Retina (tissue), 1 donor: ENCODE measurements at places on chromosomes 11 and 22.
A peak's percentile ranks its signal among the peaks of the same experiment; 100 is the strongest.

DNA sequence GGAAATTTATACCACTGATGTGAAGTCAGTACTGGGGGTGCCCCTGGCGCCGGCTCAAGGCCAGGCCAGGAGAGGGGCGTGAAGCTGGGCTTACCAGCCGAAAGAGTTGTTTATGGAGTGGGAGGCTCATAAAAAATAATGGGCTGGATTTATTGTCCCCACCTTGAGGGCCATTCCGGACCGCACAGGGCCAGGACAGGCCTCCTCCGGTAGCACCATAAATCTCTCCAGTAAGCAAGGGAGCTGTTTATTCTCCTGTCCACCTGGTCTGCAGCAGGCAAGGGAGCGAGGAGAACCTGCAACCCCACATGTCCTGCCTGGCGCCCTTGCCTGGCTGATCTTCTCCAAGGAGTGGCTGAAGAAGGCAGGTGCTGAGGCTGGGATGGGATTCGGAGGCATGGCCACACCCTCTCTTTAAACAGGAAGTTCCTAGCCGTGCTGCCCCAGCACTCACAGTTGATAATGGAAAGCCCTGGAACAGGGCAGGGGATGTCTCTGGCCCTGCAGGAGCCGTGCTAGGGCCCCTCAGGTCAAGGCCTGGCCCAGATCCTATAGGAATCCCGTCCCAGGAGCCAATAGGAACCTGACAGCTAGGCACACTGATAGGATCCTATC is 65.1 kb downstream of the SCUBE1 start:
- no peak for DNase-seq

DNA sequence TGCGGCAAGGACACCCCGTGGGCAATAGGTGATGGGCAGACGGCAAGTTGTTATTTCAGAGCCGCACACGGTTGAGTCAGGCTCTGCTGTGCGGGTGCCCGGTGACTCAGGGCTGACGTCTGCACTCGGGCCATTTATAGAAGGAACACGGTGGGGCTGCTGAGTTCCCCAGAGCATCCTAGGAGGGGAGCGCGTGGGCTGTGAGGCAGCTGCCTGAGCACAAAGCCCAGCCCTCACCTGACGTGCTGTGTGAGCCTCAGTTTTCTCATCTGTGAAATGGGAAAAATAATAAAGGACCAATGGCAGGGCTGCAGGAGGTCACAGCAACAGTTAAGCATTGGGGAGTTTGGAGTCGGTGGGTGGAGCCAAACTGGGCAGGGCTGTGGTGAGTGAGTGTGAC is 11.3 kb upstream of the RHOD start:
- no peak for DNase-seq

DNA sequence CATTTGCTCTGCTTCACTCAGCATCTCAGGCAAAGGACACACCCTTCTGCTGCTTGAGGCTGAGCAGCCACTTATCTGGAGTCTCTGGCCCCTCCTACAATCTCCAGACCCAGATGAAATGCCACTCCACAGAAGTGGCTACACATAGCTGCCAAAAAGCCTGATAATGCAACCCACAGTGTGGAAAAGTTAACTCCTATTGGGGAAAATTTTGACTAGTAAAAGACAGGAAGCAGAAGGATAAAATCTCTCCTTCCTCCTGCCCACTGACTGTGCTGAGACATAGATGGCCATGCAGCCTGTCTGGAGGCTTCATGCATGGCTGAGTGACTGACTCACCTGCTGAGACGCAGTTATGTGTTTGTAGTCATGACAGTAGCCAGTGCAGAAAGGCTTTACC is 92.3 kb upstream of the TEAD1 start:
- DNase-seq = peak; percentile 45

DNA sequence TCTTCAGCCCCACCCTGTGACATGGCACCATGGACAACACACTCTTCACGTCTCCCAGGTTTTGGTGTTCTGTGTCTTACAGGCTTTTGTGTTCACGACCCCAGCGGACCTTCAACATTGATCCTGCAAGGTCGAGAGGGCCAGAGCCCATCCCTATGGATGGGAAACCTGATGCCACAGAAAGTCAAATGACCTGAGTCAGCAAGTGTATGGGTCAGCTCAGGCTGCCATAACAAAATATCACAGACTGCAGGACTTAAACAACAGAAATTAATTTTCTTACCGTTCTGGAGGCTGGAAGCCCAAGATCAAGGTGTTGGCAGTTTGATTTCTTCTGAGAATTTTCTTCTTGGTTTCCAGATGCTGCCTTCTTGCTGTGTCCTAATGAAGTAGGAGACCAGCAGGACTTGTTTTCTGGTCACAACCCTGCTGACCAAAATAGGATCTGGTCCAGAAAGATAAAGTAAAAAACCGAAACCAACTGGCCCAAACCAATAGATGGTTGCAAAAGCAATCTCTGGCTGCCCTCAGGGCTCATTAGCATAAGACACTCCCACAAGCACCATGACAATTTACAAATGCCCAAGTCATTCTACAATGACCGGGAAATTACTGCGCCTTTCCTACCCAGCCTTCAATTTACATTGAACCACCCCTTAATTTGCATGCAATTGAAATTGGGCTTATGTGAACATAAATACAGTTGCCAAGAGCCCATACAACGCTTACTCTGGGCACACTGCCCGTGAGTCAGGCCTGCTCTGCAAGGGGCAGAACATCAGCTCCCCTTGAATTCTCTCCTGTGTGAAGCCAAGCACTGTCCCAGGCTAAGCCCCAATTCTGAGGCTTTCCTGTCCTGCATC is 113.9 kb downstream of the RPS6KA4 start:
- DNase-seq = no peak

DNA sequence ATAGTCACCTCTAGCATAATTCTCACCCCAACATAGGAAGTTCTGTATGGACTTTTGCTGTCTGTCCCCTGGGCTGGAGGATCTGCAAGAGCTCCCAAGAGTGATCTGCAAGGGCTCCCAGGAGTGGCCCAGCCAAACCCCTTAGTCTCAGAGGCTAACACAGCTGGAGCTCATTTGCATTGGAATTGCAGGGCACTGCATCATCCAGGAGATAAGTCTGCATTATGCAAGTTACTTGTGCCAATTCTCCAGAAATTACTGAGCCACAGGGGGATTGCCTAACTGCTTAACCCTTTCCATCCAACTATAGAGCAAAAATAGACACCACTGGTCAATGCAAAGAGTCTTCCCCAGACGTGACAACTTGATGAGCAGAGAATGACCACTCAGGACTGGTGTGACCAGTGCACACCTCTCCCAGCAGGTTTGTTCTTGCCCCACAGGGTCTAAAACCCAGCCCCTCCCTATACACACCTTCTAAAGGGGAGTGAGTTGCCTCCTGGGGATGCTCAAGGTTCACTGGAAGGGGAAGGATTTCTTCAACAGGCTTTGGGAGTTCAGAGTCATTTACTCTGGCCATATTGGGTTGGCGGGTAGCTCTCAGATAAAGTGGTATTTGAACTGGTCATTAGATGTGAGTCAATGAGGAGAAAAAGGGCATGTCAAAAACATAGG is 38.4 kb downstream of the POU2AF3 start:
- no peak for DNase-seq
